ENCODE measurements at places on chromosomes 6 and 20. TPM values are rescaled to one million over a fixed set of nuclear protein-coding genes. Genes with fewer than 3 reads are reported as not detected.
A peak's percentile ranks its signal among the peaks of the same experiment; 100 is the strongest.

GRCh38 chr6:40860443-40860842, 178.6 kb downstream of the UNC5CL start:
- no peak for DNase-seq

GRCh38 chr6:147900247-147900830, 391.8 kb downstream of the SAMD5 start:
- no peak for DNase-seq

Gene CPXM1
- not detected for polyA plus RNA-seq

GRCh38 chr20:24741493-24742072, 207.5 kb upstream of the CST7 start:
- DNase-seq, result no peak

DNA sequence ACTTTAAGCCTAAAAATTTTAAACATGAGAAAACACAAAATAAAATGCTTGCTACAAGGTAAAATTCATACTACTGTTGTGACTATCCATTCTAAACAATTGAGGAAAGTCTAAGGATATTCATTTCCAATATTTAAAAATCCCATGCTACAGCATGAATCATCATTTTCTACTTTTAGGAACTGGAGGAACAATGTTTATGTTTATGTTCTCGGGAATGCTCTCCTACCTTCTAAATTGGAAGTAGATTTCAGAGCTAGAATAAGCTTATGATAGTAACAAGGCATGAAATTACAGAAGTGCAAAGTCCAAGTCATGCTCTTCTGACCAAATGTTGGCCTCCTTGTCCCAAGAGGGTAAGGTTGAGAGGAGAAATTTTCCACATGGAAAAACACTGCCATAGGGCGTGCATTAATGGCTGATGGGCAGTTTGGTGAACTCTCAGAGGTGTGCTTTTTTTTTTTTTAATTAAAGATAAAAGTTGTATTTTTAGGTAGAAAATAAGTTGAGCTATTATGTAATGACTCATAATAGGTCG, 6.0 kb upstream of the MYLK4 start:
- DNase-seq, result no peak

GRCh38 chr20:50259705-50260478, 69.3 kb downstream of the CEBPB start:
- DNase-seq, result no peak

Gene SLC2A10
- polyA plus RNA-seq, result not detected

Gene SLC22A16
- not detected for polyA plus RNA-seq

DNA sequence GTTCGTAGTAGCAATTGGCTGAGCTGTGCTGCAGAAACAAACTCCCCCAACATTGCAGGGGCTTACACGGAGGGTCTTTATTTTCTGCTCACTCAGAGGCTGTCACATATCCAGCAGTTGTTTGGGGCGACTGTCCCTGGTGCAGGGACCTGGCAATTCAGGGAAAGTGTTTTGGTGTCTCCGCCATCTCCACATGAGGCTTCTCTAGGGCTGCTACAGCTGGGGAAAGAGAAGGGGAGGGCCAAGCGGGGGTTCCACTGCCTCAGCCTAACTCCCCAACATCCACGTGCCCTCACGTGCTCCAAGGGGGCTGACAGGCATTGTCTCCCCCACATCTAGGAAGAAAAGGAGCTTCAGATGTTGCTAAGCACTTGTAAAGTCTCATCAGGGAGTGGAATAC, 61.3 kb upstream of the NXT1 start:
- DNase-seq, result no peak

DNA sequence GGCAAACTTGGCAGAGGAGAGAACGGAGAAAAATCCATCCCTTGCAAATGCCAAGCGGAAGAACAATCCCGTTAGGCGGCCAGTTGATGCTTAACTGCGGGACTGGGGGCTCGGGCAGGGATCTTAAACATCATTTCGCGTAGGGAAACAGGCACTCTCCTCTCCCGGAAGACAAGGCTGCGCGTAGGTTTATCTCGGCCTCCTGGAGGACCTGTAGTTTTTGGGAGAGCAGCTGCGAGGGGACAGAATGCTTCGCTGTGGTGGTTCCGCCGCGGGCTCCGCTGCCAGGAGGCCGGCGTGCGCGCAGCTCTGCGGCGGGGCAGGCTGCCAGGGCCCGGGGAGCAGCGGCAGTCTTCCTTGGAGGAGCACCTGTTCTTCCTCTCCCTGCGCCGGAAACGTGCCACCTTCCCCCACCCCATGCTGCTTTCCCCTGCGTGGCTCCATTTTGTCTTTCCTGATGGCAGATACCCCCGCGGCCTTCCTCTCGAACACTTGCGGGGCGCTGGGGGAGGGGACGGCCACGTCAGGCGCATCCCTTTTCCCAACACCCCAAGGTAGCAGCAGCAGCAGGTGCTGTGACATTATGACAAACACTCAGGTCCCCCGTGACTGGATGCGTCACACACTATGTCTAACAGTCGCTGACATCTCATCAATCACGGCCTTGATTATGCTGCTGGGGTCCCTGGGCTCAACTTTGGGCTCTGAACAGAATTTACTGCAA, 230.7 kb upstream of the BTBD3 start:
- DNase-seq, result no peak

DNA sequence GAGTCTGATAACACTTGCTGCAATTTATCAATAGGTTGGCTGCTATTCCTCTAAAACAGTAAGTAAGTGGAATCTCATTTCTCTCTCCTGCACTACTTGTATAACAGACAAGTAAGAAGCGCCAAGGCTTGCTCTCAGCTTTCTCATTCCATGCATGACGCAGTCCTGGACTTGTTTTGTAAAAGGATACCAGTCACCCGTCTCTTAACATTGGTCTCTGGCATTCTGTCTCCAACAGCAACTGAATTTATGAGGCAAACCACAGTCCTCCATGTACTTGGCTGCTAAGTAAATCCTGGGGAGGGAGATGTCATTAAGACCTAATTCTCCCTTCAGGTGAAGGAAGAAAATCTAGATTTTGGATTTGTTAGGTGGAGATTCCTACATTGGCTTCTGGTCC, 115.4 kb downstream of the OPN5 start:
- no peak for DNase-seq

DNA sequence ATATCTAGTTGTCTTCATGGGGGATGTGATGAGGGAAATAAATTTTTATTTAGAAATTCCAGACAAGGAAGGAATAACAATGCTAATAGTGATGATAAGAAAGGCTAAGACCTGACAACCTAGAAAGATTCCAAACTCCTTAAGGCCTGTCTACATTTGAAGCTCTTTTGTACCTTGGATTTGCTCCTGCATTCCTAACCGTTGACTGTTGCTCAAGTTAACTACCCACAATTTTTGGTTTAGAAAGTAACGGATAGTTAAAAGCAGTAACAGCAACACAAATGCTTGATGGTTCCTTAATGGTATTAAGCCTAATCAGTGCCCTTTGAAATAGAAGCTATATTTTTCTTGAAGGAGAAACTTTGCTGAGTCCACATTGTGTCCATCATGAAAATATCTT, 52.9 kb downstream of the TRMT11 start:
- DNase-seq, result peak; percentile 55

- DNase-seq, result peak; percentile 19
Observed at GRCh38 chr6:16345449-16346330, 107.3 kb downstream of the GMPR start.

DNA sequence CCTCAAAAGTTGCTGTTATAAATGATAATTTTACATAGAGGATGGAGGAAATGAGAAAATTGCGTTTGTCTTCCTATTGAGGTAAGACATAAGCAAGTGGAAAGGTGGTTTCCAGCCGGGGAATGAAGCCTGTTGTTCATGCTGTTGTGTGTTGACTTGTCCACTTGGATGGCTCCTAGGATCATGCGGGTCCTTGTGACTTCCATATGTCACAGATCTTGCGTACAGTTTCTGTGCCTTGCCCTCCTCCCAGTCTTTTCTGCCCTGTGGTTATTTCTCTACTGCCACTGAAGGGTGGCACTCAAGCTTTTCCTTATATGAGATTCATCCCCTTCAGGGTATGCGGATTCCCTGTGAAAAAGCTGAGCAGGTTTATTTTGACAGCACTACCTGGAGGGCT, 116.6 kb downstream of the CARMIL1 start:
- no peak for DNase-seq

DNA sequence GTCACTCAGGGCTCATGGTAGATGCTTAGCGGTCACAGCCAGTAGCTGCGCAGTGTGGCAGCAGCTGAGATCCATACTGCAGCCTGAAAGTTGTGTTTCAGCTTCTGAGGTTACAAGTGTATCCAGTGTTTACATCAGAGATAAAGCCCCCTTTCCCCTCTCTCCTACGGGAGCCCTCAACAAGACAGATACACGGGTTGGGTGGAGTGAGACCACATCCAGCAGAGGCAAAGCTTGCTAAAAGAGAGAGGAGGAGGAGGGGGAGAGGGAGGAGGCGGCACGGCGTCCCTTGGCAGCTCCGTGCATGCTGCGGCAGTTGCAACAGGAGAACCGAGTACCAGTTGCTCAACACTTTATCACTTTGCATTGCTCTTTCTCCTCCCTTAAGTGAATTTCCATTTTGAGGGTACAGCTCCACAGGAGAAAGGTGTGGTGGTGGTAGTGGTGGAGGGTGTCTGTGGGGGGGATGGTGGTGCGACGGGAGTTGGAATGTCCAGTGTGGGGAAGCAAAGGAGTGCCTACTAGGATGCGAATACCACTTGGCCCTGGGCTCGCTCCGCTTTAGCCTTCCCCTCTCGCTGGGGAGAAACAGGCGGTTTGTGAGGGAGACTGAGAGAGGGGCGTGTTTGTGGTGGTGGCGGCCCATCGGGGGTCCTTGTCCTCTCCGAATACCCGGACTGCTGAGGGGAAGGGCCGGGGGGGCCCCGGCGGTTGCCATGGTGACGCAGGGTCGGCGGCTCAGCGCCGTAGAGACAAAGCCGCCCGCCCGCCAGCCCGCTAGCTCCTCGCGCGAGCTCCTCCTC, 405 bp upstream of the RNF182 start:
- DNase-seq, result peak; percentile 43

Gene VSTM2L
- polyA plus RNA-seq, result 7.4 TPM

Gene RAET1G
- polyA plus RNA-seq, result 24.4 TPM

DNA sequence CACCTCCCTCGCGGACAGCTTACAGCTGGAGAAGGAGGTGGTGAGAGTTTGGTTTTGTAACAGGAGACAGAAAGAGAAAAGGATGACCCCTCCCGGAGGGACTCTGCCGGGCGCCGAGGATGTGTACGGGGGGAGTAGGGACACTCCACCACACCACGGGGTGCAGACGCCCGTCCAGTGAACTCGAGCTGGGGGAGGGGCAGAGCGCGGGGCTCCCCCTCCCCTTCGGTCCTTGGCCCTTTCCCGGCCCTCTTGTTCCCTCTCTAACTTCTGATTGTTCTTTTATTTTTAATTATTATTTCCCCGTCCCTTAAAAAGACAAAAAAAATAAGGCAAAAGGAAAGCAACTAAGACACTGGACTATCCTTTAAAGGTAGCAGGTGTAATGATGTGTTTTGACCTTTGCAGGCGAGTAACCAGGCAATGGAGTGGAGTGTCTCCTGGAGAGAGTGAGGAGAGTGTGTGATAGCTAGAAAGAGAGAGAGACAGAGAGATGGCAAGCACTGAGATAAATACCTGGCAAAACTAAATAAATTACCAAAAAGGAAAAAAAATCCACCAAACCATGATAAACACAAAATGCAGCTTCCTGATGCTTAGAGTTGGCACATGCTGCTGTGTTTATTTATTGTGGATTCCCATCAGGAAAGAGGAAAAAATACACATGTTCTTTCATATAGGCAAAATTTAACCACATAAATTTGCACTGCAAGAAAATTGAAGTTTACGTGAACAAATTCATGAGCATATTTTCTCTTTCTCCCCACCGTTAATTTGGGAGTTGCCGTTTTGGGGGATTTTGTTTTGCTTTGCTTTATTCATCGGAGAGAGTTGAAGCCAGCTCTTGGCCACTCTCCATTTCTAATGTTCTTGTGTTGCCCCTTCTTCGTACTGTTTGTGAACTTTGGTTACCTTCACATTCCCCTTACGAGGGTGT, 1.9 kb downstream of the POU3F2 start:
- no peak for DNase-seq

DNA sequence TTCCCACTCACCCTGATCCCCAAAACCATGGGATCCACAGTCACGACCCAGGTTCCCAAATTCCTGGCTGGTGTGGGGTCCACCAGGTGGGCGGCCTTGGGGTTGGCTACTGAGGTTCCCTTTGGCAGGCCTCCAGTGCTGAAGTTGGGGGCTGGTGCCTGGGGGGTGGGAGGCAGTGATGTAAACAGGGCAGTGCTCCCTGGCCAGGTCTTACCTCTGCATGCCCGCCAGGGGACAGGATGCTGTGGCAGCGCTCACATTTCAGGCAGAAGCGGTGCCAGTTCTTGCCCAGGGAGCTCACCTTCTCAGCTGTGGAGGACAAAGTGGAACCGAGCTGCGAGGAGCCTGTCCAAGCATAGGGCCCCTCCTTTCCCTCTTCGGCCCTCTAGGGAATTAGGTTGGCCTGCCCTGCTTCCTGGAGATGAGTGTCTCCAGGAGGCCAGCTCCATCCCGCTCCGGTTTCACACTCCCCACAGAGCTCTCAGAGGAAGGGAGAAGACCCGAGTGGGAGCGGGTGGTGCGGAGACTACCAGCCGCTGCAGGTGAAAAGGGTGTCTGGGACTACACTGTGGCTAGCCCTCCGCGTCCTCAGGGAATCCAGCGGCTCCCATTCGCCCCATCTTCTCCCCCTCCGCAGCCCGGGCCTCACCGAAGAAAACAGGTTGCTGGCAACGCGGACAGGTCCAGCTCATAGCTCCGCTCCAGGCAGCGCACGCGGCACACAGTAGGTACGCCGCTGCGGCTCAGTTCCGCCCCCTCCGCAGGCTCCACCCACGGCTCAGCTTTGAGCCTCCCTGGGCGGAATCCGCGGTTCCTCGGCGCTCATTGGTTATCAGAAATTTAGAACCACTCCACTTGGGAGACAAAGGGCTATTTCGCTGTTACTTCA, at the start of gene CRIP3:
TSS of gene CRIP3 (minus strand) at position 726 of the 889 bp plus-strand sequence. CDS start at position 692, 34 bp downstream.
- DNase-seq, result peak; percentile 15

Gene SNAP91
- 0.34 TPM for polyA plus RNA-seq

DNA sequence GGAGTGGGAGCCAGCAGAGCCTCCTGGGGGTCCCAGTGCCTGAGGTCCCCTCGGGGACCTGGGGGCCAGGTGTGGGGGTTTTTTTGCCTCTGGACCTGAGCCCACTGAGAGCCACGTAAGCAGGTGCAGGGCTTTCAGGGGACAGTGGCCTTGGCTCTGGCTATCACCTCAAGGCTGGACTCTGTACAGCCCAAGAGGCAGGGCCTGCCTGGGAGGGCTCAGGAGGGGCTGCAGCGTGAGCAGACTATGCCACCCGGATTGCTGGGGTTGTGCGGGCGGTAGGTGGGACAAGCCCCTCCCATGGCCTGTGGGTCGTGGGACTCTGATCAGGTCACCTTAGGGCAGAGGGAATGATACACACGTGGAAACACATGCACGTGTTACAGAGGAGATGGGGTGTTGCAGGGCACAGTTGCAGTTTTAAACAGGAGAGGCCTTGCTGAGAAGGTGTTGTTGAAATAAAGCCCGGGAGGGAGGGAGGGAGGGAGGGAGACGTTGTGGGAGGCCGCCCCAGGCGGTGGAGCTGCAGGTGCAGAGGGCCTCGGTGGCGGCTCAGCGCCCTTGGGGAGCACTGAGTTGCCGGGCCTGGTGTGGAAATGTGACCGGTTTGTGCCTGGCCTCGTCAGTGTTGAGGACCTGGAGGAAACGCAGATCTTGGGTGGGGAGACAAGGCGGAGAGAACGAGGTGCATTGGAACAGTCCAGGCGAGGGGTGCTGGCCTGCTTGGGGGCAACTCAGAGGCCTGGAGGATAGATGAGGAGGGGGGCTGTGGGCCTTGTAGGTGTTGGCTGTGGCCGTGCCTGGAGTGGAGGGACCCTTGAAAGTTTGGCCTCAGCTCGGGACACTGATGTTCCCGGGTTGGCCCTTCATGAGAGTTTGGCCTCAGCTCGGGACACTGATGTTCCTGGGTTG, 2.3 kb downstream of the TCEA2 start:
- no peak for DNase-seq
